Stimulated activated naive CD4-positive, alpha-beta T cell (primary cell): ENCODE measurements at places on chromosomes 13 and 19.

DNA sequence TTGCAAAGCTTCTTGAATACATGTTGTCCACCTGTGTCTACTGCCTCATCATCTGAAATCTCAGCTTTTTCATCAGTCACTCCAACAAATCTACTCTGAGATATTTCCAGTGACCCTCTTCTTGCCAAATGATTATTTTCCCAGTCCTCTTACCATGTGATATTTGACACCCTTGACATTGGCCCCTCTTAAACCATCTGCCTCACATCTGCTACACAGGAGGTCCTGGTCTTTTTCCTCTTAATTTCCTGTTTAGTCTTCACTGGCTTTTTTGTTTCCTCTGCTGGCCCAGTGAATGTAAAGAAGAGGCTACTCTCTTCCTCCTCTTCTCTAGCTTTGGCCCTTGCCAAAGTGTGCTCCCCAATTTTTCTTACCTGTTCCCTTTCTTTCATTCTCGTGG, 218.7 kb downstream of the DNAJC15 start:
- DNase-seq, result no peak

DNA sequence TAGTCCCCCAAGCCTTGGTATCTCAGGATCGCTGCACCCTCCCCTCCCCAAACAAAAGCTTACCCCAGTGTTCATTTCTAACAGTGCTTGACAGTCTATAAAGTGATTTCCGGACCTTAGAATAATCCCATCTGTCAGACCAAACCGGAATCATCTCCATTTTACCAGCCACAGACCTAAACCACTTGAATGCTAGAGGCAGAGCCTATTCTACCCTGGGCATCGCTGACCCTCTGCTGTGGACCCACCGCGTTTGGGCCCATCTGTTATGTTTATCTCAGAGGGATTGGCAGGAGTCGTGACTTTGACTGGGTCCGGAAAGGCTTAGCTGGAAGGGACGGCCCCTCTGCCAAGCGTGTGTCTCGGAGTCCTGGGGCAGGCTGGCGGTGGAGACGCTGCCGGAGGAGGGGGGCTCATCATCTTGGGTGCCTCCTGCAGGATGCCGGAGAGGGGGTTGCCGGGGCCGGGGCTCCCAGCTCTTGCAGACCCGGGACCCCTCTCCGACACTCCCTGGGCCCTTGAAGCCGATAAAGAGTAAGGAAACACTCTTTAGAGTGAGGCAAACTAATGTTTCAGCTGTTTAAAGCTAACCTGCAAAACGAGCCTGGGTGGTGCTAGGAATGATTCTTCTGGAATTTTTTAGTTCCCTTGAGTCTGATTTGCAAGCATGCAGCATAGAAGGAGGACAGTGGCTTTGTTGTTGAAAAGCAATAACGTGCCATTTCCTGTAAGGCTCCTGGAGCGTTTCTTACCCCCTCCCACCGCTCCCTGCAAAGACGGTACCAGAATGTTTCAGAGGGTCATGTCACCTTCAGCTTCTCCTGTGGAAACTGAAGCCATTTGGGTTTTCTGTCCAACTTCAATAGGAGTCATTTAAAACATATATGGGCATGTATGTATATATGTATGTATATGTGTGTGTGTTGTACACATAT, 1.3 kb downstream of the SLC25A42 start:
- no peak for DNase-seq

DNA sequence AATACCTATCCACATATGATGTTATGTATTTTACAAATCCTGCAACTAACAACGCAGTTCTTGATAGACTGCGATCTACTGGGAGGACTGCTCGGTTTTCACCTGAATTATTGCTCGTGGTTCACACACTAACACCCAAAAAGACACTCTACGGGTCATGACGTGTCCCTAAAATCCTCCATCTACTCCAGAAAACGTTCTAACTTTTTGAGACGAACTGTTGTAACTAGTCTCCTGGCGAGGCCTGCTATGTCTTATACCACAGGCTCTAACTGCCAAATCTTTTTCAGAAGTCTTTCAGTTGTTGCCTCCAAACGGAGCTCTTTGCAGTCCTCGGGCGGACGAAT, 108.2 kb downstream of the KCNRG start:
- DNase-seq, result no peak

GRCh38 chr19:6229951-6230712, 49.6 kb downstream of the MLLT1 start:
- no peak for DNase-seq

GRCh38 chr13:43783820-43784219, 3.0 kb downstream of the ENOX1 start:
- DNase-seq, result no peak

- no peak for DNase-seq
Measured at GRCh38 chr13:38167164-38167822, 182.4 kb upstream of the UFM1 start.

- no peak for DNase-seq
Measured at GRCh38 chr19:12163826-12164225, 930 bp downstream of the ZNF136 start.
